ENCODE measurements at places on chromosomes 11 and 22.

GRCh38 chr22:38111925-38112355, 1.5 kb upstream of the BAIAP2L2 start:
- DNase-seq: no peak

- no peak for DNase-seq
Observed at GRCh38 chr11:11250470-11250869, 102.6 kb downstream of the CSNK2A3 start.

DNA sequence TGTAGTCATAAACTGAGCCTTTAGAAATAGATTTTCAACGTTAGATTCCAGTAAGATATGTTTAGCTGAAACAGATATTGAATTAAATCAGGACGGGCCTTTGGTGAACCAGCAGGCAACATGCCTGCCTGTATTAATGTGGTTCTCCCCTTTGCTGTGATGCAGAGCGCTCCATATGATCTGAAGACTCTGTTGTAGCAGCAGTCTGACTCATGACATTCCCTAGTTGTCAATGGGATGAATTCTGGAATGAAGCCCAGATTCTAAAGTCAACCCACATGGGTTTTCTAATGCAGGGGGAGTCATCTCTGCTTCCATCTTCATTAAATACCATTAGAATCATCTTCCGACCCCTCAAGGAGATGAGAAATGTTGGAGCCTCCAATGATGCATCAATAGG, 864.5 kb downstream of the NTM start:
- no peak for DNase-seq

DNA sequence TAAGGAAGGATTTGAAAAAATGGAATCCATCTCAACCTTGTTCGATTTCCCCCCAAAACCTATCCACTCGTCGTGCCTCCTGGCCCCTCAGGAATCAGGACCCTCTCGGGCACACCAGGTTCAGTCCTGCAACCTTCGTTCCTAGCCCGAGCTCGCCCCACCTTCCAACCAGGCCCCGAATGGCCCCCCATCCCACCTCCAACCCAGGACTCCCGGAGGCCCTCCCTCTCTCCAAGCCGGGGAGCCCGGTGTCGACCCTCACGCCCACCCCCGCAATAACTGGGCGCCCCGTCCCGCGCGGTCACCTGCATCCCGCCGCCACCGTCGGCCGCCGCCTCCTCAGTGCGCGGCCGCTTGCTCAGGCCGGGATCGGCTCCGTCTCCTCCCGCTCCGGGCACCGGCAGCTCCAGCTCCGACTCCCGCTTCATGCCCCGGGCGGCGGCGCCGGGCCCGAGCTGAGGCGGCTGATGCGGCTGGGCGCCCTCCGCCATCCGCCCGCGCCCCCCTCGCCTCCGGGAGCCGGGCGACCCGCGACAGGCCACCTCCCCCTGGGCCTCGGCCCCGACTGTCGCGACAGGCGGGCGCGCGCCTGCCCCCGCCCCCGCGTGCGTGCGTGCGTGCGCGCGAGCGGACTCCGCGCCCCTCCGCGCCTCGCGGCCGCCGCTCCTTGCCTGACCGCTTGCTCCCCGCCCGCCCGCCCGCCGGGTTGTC, 534 bp downstream of the RBFOX2 start:
- peak; percentile 40 for DNase-seq

GRCh38 chr11:126114486-126115126, 51.9 kb upstream of the CDON start:
- DNase-seq: no peak

- no peak for DNase-seq
Observed at GRCh38 chr11:34468209-34468841, 29.6 kb downstream of the CAT start.

DNA sequence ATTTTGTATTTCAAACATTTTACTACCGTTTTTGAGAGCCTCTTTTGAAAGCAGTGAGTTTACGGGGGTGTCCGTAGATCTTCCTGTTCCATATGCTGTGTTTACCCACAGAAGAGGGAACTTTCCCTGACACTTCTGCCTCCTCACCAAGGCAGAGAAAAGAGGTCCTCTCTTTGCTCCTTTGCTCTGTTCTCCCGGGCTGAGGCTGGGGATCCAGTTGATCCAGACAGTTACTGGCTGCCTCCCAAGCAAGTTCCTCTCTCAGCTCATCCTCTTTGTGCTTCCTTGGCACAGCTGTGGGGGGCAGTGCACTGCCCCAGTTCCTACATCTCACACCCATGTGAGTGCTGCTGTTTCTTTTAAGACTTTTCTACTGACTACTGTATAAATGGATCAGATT, 813.7 kb downstream of the NTM start:
- DNase-seq: no peak

GRCh38 chr11:118241764-118242098, 10.4 kb downstream of the MPZL3 start:
- DNase-seq: no peak

DNA sequence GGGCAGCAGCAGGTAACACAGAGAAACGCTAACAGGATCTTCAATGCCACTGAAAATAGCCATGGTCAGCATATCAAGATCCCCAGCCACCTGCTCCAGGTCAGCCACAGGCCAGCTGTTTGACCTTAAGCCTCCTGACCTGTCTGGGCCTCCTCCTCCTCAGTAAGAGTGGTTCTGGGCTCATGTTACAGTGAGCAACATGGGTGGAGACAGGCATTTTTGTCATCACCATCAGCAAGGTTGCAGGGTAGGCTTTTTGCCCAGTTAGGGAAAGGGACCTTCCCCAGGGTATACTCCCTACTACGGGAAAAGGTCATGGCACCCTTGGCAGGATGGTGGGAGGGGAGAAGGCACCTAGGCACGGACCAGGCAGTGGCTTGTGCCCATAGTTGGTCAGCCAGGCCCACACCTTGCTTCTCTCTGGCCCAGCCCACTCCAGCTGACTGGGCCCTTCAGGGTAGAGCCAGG, 131.8 kb upstream of the PARVA start:
- no peak for DNase-seq

- DNase-seq: no peak
Observed at GRCh38 chr22:45564349-45565030, 61.8 kb downstream of the FBLN1 start.

GRCh38 chr11:91904792-91905785, 319.5 kb upstream of the FAT3 start:
- no peak for DNase-seq

DNA sequence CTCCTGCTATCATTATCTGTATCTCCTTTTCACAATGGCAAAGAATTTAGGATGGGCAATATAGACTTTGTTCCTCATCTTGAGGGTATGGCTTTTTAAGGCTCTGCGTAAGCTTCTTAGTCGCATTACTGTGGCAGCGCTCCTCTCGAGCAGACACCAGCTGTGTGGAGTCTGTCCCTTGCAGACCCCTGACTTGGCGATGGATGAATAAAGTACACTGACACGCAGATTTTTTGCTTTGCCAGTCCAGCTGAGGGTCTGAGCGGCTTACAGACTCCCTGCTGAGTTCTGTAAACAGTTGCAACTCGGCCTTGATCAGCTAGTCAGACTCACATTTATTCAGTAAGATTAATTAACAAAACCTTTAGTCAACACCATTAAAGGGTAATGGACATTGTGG, 390.0 kb upstream of the CNTN5 start:
- no peak for DNase-seq

DNA sequence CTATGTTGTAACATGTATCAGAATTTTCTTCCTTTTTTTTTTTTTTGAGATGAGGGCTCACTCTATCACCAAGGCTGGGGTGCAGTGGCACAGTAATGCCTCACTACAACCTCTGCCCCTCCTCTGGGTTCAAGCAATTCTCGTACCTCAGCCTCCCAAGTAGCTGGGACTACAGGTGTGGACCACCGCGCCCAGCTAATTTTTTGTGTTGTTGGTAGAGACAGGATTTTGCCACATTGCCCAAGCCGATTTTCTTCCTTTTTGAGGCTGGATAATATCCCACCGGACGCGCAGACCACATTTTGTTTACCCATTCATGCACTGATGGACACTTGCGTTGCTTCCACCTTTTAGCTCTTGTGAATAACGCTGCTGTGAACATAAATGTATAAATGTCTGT, 97.0 kb downstream of the BRD1 start:
- DNase-seq: no peak
